HFFc6 (cell line): ENCODE measurements at places on chromosomes 6 and 20. TPM values are rescaled to one million over a fixed set of nuclear protein-coding genes. Genes with fewer than 3 reads are reported as not detected.
A peak's percentile ranks its signal among the peaks of the same experiment; 100 is the strongest.

GRCh38 chr6:116969211-116969863, 92.3 kb downstream of the RFX6 start:
- peak; percentile 53 for DNase-seq

Gene C20orf96
- 3.4 and 3.7 TPM in 2 replicates for total RNA-seq

Gene VNN1
- 0.07 to 0.09 TPM in 2 of 3 replicates, not detected in the other for total RNA-seq

DNA sequence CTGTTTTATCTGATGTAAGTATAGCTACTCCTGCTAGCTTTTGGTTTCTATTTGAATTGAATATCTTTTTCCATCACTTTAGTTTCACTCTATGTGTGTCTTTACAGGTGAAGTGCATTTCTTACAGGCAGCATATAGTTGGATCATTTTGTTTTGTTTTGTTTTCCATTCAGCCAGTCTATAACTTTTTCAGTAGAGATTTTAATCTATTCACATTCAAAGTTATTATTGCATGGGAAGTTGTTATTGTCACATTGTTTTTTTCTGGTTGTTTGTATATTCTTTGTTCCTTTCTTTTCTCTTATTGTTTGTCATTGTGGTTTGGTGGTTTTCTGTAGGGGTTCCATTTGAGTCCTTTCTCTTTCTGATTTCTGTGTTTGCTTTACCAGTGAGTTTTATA, 151.2 kb downstream of the PDE10A start:
- no peak for DNase-seq

DNA sequence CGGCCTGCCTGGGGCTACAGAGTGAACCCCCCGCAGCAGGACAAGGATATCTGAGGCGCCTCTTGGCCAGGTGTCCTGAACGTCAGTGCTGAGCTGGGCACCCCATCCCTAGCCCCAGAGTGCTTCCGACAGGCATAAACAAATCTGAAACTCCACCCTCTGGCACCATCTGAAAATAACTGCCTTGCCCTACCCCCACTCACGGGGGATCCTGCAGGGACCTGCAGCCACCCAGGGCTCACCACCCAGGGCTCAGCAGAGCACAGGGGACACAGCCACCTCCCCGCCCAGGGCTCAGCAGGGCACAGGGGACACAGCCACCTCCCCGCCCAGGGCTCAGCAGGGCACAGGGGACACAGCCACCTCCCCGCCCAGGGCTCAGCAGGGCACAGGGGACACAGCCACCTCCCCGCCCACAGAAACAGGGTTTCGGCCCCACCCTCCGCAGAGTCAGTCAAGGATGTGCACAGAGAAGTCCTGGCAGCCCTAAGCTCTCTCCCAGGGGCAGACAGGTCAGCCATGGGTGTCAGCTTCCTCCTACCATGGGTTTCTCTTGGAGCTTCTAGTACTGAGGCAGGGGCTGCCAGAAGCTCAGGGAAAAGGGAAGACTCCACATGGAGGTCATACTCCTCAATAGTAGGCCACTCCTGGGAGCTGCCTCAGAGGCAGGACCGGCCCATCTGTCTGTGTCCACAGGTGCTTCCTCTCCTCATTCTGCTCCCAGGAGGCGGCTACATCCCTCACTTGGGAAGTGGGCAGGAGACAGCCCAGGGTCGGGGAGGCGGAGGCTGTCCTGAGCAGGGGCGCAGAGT, 4.6 kb downstream of the UCKL1 start:
- DNase-seq, result no peak

Gene SDCBP2
- total RNA-seq, result 0.73 and 0.88 TPM in 2 replicates

Gene PHACTR1
- total RNA-seq, result 2.5 to 3.9 TPM (median 3.3 TPM) in 3 replicates

Gene RSPH3
- 7.7 to 9.9 TPM (median 9.9 TPM) in 3 replicates for total RNA-seq

GRCh38 chr6:139567095-139567494, 192.6 kb upstream of the CITED2 start:
- DNase-seq, result no peak
